ENCODE measurements at places on chromosomes 12 and 14.
A peak's percentile ranks its signal among the peaks of the same experiment; 100 is the strongest.

DNA sequence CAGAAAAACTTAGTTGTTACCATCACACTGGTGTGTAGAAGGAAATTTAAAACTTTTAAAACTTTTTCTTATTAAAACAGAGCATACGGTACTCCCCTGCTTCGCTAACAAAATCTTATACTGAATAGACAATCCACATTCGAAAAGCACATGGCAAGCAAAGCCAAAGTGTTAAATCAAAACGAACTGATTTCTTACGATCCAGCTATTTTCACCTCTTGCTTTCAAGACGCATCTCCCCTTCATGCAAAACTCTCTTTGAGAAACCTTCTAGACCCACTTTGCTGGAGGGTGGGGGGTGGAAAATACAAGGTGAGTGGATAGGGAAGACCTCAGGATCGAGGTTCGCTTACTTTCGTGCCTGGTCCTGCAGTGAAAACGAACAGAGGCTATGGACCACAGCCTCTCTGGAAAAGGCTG is 328 bp downstream of the INTS13 start:
- peak overlapping the region; percentile 89 for H3K4me3 ChIP-seq
- peaks cover 2% of the 10 kb centered on the region for H3K4me1 ChIP-seq
- peak overlapping the region; percentile 48 for H3K27ac ChIP-seq
- no peaks in the 10 kb centered on the region for H3K27me3 ChIP-seq
- H3K36me3 ChIP-seq: no peaks in the 10 kb centered on the region

DNA sequence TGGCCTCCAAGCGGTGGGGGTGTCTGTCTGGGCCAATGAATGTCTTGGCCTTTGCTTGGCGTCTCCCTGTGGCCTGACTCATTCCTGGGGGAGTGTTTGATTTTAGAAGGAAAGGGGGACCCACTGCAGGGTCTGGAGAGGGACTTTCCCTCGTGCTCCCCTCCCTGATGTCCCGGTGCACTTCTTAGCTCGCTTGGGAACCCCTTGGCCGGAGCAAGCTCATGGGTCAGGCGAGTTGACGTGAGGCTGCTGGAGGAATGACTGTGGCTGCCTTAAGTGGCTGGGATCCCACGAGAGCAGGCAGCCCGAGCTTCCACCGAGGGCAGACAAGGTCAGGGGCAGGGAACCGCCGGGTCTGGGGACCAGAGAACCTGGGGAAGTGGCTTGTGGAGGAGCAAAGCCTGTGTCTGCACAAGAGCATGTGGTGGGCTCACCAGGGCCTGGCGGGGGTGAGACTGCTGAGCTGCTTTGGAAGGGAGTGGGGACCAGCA is 218.4 kb upstream of the C14orf180 start:
- no peaks in the 10 kb centered on the region for H3K36me3 ChIP-seq
- no peaks in the 10 kb centered on the region for H3K27me3 ChIP-seq
- no peak for DNase-seq
- H3K27ac ChIP-seq: no peak overlapping the region

GRCh38 chr12:29983851-29984250 is 200.1 kb upstream of the TMTC1 start:
- H3K27ac ChIP-seq: no peak overlapping the region
- no peak for DNase-seq
- no peak overlapping the region for H3K4me3 ChIP-seq
- no peaks in the 10 kb centered on the region for H3K36me3 ChIP-seq
- no peaks in the 10 kb centered on the region for H3K4me1 ChIP-seq
- no peaks in the 10 kb centered on the region for H3K27me3 ChIP-seq

- H3K4me1 ChIP-seq: peaks cover 35% of the 10 kb centered on the region
- H3K4me3 ChIP-seq: no peak overlapping the region
- H3K27me3 ChIP-seq: no peaks in the 10 kb centered on the region
- peak; percentile 88 for DNase-seq
Observed at GRCh38 chr14:54653712-54654469, 87.0 kb downstream of the SAMD4A start.

GRCh38 chr12:40105265-40105514 is 691 bp downstream of the SLC2A13 start:
- no peaks in the 10 kb centered on the region for H3K36me3 ChIP-seq
- H3K27me3 ChIP-seq: 0 out of 2 replicates have a peak, but pooled peaks cover 2% of the 10 kb centered on the region
- peaks cover 3% of the 10 kb centered on the region for H3K4me1 ChIP-seq
- peak overlapping the region; percentile 95 for H3K4me3 ChIP-seq
- H3K27ac ChIP-seq: peak overlapping the region; percentile 21

Measured in IMR-90 (cell line).